Activated T-cell treated with anti-CD3 and anti-CD28 coated beads for 1 hour (primary cell): ENCODE measurements at places on chromosomes 4 and X.

DNA sequence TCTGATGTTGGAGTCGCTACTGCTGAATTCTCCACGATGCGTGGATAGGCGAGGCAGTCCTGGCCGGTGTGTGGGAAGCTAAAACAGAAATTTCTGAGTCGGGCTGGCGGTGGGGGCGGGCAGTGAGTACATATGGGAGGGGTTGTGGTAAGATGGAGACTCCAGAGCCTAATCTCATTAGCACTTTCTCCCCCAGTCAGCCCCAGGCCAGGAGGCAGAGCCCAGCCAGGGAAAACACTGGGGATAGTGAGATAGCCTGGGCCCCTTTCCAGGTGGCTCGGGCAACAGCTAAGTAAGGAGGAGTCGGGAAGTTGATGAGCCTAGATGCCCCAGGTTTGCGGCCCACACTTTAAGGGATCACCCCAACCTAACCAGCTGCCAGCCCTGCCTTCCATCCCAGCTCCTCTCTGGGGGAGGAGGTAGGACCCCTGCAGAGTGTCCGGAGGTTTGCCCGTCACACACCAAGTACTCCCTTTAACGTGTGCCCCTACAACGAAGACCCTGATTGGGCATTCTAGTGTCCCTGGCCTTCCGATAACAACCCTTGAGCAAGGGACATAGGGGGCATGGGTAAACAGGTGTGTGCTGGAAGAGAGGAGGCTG lies 2.4 kb upstream of the LOC101059915 start:
- no peak for DNase-seq

- DNase-seq, result peak; percentile 14
Measured at GRCh38 chr4:147590249-147590920, 26.8 kb upstream of the TMEM184C start.

DNA sequence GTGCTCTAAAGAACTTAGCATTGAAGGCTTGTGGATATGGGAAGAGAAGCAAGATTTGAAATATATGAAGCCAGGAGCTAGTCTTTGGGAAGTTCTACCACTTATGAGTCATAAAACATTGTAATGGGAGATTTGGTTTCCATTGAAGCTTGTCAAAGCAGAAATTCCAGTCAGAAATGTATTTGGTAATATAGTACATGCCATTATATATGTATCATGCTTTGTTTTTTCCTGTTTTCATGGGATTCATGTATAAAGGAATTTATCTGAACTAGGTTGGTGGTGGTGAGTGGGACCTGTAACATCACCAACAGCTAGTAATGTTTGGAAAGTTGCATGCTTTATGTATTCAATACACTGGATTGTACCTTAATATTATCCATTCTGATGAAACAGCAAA lies 14.6 kb upstream of the DCAF8L2 start:
- no peak for DNase-seq

- DNase-seq, result no peak
Measured at GRCh38 chr4:156948738-156949137, 22.9 kb downstream of the PDGFC start.

- no peak for DNase-seq
Measured at GRCh38 chr4:111883557-111883999, 261.7 kb upstream of the FAM241A start.

DNA sequence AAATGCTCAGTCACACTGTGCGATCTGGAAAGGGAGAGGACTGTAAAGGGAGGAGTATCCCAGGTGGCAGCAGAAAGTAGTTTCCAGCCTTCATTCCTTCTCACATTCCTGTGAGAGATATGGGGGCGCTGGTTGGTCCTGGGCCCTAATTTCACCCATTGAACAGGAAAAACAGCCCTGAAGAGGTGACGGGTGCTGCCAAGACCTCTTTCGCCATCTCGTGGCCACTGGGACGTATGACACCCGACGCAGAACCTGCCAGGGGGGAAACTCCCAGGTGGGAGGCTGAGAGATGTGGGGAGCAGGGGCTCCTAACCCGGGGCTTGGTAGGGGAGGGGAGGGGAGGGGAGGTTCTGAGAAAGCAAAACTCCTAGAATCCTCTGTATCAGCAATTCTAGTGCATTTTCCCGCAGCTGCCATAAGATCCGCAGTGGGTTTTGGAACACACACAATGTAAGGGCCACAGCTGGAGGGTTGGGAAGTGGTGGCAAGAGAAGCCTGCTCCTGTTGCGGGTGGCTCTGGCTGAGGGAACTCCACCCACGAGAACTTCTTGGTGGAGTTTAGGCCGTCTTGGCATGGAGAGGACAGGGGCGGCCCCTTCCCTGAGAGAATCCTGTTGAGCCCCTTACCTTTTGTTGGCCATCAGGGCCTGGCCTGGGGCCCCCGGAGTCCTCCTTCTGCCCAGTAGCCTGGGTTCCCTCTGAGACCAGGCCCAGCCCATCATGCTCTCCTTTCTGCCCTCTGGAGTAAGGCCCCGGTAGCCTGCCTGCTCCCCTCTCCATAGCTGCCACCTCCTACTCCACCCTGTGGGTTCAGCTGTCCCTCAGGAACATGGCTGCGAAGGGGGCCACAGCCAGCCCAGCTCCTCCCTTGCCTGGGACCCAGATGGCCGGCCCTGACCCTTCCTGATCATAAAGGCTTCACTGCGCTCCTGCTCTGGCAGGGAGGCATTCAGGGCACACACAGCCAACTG lies 134.1 kb downstream of the OR13H1 start:
- DNase-seq, result peak; percentile 11

- DNase-seq, result no peak
Measured at GRCh38 chr4:147862043-147862692, 130.3 kb downstream of the ARHGAP10 start.
